ENCODE measurements at places on chromosomes 3 and 15.
A peak's percentile ranks its signal among the peaks of the same experiment; 100 is the strongest.

- DNase-seq = no peak
Measured at GRCh38 chr3:146555311-146555710, 10.9 kb upstream of the PLSCR1 start.

DNA sequence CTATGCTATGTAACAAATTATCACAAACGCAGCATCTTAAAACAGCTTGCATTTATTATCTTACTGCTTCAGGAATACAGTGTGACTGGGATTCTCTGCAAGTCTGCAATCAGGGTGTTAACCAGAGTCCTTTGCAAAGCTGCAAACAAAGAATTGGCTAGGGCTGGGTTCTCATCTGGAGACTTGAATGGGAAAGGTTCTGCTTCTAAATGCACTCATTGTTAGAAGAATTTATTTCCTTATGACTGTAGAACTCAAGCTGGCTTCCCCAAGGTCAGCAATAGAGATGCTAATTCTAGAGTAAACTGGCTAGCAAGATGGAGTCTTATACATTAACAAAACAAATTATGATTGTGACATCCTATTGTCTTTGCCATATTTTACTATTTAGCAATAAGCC lies 673.7 kb downstream of the DIPK2A start:
- DNase-seq = no peak

- no peak for DNase-seq
Measured at GRCh38 chr3:88882121-88882520, 225.3 kb upstream of the EPHA3 start.

GRCh38 chr3:184443364-184443763 lies 63.5 kb downstream of the CHRD start:
- DNase-seq = no peak

DNA sequence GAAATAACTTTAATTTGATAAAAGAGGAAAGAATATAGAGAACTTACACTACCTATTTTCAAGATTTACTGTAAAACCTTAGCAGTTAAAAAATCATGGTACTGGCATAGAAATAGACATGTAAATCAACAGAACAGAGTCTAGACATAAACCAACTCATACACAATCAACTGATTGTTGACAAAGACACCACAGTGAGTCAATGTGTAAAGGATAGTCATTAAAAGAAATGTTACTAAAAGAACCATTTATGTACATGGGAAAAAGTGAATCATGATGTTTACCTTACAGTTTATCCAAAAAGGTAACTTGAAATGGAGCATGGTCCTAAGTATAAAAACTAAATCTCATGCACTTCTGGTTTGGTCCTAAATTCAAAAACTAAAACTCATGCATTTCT lies 847.4 kb downstream of the IGSF11 start:
- no peak for DNase-seq

- DNase-seq = no peak
Measured at GRCh38 chr15:75061272-75061671, 37.9 kb downstream of the PPCDC start.

GRCh38 chr3:154835639-154836038 lies 244.5 kb upstream of the MME start:
- no peak for DNase-seq

- DNase-seq = peak; percentile 27
Measured at GRCh38 chr3:15797642-15798303, at the start of gene ANKRD28. Gene ANKRD28, minus strand, starts transcription at chr3:15797979. Its CDS starts 1,458 bp downstream, at chr3:15796521.

DNA sequence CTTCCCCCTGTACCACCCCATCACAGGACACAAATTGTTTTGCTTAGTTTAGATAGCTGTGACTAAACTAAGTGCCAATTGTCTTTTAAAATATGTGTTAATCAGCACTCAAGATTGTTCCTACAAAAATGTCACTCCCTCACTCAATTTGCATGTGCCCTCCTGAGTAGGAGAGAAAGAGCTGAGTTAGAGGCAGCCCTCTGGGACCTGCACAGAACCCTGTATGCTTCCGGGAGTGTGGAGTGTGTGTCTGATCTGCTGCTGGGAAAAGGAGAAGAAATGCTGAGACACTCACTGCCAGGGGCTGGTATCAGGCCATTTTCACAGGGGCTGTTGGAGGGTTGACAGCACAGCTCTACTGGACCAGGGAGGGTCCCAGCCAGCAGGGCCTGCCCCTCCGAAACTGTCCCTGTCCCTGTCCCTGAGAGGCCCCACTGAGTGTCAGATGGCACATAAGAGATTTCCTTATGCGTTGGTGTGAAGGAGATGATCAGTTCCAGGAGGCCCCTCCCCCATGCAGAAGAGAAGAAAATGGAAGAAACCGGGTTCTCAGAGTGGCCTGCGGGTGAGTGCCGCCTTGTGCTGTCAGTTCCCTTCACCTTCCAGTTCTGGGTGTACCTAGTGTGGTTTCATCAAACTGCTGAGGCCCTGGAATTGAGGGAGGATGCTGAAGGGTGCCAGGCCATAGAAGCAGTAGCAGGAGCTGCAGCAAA lies 3.9 kb upstream of the B3GNT5 start:
- DNase-seq = no peak

DNA sequence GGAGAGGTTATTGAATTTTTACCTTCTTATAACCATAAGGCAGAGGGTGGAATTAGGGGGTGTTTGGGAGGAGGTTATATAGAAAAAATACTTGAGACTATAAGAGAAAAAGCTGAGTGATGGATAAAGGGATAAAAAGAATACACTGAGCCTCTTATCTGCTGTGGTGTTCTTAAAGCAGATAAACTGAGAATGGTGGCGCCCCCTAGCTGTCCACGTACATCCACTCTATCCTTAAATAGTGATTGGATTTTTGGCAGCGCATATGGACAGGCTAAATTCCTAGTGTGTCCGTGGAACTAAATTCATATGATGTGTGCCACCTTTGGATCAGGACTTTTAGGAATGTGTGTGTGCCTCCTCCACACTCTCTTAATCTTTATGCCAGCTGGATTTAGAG lies 121.1 kb downstream of the OXSM start:
- DNase-seq = peak; percentile 32

- DNase-seq = no peak
Measured at GRCh38 chr3:68958932-68959331, 26.6 kb upstream of the TAFA4 start.

DNA sequence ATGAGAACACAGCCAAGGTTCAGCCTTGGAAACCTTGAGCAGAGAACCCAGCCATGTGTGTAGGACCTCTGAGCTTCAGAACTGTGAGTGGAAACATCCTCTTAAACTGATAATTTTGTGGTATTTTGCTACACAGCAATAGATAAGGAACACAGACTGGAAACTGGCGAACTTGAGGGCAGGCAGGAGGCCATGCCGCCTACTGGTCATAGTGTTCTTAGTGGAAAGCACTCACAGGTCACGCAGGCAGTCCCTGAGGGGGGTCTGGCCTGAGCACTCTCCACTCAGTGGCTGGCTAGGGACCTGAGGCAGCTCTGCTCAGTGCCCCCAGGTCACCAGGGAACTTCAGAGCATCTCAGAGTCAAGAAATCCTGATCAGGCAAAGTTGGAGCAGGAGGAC lies 9.7 kb upstream of the XIRP1 start:
- DNase-seq = no peak

GRCh38 chr15:45719490-45719889 lies 84.7 kb downstream of the SQOR start:
- DNase-seq = no peak

DNA sequence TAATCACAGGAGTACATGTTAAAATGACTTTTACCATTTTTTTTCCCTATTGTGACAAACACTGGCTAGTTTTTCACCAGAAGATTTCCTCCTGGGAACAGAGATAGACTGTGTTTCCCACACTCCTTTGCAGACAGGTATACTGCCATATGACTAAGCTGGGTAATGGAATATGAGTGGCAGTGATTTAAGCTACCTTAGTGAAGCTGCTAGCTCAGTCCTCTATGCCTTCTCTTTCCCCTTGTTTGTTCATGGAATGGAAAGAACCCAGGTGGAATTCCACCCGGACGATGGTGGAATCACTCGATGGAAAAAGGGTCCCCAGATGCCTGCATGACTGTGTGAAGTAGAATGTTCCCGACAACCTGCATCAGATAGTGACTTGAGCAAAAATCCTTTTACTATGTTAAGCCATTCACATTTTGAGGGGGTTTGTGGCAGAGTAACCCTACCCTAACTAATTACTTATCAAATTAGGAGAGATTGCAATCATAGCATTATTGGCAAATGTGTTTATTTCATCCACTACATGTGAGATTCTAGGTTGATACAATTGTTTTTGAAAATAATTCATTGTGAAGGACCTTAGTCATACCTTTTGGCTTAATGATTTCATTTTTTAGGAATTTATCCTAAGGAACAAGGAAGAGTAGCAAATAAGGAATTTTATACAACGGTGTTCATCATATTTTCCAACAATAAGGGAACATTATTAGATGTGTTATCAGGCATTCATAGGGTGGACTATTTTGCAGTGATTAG lies 16.5 kb downstream of the THSD4 start:
- no peak for DNase-seq

DNA sequence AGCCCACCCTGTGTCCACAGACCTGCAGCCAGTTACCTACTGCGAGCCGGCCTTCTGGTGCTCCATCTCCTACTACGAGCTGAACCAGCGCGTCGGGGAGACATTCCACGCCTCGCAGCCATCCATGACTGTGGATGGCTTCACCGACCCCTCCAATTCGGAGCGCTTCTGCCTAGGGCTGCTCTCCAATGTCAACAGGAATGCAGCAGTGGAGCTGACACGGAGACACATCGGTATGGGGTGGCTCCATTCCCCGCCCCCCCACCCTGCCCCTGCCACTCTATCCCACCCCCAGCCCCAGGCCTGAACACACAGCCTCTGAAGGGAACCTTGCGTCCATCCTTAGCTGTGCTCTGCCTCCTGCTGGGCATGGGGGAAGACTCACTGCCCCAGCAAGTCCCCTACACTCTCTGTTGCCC lies 73.2 kb downstream of the AAGAB start:
- DNase-seq = no peak

DNA sequence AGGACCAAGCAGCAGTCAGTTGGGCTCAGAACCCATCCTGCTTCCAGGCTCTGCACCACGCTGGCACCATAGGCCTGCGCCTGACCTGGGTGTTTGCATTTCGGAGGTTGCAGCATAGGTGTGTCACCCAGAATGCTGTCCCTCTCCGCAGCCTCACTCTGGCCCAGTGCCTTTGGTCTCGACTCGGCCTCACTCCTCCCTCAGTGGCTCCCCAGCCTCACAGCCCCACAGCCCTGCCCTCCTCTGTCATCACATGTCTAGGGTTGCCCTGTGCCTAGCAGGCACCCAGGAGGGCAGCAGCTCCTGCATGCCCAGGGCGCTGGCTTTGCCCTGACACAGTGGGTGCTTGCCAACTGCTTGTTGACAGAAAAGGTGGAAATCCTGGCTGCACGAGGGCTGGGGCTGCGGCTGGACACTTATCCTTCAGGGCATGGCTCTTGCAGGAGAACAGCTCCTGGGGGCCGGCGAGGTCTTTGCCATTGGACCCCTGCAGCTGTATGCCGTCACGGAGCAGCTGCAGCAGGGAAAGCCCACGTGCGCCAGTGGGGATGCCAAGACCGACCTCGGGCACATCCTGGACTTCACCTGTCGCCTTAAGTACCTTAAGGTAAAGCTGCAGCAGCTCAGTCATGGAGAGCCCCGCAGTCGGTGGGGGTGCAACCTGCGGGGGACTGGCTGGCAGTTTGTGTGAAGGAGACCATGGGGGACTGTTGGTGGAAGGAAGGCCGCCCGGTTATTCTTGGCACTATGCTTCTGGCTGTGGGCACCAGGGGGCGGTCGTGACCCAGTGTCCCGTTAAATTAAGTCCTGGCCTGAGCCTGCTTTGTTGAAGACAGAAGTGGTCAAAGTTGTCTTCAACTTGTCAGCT lies 16.2 kb downstream of the NISCH start:
- peak; percentile 22 for DNase-seq

- DNase-seq = no peak
Measured at GRCh38 chr15:85362436-85363081, 17.8 kb upstream of the AKAP13 start.

GRCh38 chr3:52524258-52524751 lies 9.4 kb downstream of the NT5DC2 start:
- no peak for DNase-seq

GRCh38 chr3:158774965-158775364 lies 26.9 kb upstream of the MFSD1 start:
- DNase-seq = no peak

GRCh38 chr3:103367481-103367880 lies 932.7 kb downstream of the ZPLD1 start:
- no peak for DNase-seq

DNA sequence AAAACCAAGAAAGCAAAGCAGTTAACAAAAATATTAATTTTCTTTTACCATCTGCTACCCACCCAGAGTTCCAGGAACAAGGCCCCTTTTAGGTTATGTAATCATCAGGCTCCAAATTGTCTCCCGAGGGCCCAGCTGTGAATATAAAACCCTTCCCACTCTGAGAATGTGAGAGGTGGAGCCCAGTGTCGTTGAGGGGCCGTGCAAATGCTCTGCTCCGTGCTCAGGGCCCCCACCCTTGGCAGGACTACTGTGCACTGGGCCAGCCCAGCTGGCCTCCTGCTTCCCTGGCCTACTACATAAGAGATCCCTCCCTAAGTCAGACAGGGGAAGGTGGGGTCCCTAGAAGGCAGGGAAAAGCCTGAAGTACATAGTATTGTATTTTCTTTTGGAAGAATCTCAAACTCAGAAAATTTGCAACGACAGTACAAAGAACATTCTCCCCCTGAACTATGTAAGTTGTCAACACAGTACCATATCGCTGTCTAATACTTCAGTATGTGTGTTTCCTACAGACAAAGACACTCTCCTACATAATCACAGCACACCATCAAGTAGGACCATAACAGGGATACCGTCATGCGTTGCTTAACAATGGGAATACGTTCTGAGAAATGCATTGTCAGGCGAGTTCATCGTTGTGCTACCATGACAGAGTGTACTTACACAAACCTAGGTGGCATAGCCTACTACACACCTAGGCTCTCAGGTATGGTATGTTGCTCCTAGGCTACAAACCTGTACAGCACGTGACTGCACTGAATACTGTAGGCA lies 4.4 kb upstream of the CLEC3B start:
- no peak for DNase-seq

- DNase-seq = no peak
Measured at GRCh38 chr15:61339516-61339915, 110.4 kb upstream of the RORA start.

DNA sequence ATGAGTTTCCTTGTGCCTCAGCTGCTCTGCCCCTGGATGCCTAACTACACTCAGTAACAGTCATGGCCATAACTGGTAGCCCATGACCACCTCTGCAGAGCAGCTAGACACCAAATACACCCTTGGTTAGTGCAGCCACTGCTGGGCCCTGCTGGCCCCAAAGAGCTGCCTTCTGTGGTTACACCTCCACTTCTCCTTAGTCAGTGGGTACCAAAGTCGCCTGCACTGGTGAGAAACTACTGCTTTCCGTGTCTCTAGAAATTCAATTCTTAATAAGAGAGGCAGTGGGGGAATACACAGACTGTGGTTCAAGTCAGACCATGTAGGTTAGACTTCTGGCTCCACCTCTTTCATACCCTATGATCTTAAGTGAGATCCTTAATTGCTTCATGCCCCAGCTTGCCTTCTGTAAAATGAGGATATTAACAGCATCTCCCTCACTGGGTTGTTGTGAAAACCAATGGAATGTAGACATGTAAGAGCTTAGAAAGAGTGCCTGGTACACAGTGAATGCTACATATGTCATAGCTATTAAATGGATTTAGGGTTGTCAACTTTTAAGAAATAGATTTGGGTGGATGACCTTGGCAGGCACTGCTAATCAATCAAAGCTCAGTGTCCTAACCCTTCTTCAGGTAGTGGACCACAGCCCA lies 18.2 kb downstream of the HEG1 start:
- no peak for DNase-seq

GRCh38 chr3:127196466-127197299 lies 3.8 kb downstream of the PRR23E start:
- no peak for DNase-seq

All from stimulated activated CD4-positive, alpha-beta T cell treated with anti-CD3 and anti-CD28 coated beads, Interleukin-4, amount 100 ng/mL, for 24 hours (primary cell).